ENCODE measurements at places on chromosomes 6 and 20.

DNA sequence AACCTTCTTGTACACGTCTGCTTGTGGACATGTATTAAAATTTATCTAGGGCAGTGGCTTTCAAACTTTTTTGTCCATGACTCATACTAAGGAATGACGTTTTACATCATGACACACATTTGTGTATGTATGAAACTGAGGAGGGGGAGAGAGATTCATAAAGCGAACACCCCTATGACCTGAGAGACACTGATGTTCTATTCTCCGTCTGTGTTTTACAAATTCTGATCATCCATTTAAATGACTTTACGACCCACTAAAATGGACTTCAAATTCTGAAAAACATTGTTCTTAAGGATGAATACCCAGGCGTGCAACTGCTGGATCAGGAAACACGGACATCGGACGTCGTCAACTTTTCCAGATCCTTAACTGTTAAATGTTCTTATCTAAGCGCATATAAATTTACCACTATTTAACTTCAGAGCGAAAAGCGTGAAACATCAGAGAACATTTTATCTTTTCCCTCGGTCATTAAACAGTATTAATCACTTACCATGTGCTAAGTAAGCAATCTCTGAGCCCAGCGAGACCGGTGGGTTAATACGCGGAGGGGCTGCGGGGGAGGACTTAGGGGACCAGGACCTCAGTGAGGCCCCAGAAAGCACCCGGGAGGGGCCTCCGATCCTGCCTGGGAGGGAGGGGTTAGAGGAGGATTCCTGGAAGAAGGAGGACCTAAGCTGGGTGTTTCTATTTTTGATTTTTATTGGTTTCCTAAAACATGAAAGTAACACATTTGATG lies 1.2 kb downstream of the PLAGL1 start:
- DNase-seq, result peak; percentile 68

DNA sequence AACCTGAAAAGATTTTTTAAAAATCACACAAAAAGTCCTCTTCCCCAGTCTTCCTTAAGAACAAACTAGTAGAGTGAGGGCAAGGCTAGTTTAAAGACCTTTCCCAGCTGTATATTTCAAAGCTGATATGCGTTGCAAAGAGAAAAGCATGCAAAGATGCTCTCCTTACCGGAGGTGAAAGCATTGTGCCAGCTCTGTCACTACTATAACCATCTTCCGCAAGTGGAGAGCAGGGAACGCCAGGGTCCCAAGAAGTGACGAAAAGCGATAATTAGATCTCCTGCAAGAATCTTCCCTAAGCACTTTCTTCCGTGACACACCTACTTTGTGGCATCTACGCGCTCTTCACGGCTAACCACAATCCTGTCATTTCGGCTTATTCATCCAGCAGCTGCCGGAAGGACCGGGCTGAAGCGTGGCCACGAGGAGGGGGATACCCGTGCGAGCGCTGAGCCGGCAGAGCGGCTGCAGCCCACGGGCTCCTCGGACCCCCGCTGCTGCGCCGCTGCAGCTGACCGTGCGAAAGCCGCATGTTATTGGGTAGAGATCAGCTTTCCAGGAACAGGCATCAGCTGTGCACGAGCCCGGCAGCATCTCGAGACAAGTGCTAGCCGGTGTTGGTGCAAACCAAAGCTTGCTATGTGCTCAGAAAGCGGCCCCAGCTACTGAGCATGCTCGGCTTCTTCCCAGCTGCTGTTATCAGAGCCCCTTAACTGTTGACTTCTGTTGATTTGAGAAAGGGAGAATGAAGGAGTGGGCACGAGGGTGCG lies 57.2 kb upstream of the ARHGAP18 start:
- peak; percentile 74 for DNase-seq

GRCh38 chr20:49886571-49887213 lies 28.6 kb downstream of the SPATA2 start:
- DNase-seq, result no peak

DNA sequence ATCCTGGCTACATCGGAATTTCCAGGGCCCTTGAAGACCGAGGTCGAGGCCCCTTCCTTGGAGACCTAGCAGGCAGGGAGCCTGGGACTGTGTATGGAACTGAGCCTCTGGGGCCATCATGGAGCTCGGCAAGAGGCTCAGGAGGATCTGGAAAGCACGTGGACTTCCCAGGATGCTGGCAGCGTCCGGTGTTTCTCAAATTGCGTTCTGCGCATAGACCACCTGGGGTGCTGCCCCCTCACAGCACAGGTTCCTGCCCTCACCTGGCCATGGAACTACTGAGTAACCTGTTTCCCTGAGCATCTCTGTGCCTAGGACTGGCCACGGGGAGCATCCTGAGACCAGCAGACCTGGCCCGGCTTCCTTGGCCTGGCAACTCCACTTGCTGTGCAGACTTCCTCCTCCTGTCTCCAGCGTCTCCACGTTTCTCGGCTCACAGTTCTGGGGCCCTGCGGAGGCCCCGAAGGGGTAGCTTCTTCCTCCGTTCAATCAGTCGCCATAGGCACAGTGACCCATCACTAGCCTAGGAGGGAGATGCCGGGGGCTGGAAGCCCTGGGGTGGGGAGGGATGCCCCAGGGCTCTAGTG lies 144.3 kb downstream of the CDH4 start:
- DNase-seq, result no peak

- no peak for DNase-seq
These were observed 132.2 kb upstream of the CDH4 start for GRCh38 chr20:61119794-61120410.

DNA sequence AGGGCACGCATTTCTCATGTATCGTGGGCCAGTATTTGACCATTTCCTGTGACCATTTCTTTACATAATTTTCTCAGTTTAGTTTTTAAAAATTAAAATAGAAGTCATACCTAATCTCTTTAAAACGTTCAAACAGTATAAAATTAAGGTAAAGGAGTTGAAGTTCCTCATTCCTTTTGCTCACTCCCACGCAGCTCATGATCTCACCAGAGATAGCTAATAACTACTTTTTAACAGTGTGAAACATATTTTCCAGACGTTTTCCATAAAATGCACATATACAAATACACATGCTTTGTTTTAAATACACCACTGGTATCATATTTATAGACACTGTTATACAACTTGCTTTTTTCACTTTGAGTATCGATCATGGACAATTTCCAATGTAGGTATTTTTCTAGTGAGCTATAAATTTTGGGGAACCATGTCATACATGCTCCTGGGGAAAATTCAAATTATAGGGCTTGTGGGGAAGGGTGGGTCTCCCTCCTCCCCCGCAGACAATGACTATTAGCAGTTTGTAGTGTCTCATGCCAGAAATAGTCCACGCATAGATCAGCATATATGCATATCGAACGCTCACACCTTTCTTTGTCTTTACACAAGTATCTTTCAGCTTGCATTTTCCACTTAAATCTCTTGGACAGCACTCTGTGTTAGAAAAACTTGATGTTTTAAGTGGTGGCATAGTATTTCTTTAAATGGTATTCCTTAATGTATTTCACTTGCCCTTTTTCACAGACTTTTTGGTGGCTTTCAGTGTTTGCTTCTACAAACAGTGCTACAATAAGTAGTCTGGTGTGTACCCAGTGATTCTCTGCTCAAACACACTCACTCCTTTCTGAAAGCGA lies 145.5 kb upstream of the ZNF217 start:
- DNase-seq, result no peak
